Activated CD4-positive, alpha-beta T cell treated with anti-CD3 and anti-CD28 coated beads, Interleukin-2, Interleukin-6, amounts not matched to agents 100 ng/mL and 50 ng/mL, durations not matched to agents 16 hours and 8 hours (primary cell): ENCODE measurements at places on chromosomes 5 and 9.

GRCh38 chr5:150789943-150790611 is 11.5 kb downstream of the SMIM3 start:
- DNase-seq, result peak; percentile 85

DNA sequence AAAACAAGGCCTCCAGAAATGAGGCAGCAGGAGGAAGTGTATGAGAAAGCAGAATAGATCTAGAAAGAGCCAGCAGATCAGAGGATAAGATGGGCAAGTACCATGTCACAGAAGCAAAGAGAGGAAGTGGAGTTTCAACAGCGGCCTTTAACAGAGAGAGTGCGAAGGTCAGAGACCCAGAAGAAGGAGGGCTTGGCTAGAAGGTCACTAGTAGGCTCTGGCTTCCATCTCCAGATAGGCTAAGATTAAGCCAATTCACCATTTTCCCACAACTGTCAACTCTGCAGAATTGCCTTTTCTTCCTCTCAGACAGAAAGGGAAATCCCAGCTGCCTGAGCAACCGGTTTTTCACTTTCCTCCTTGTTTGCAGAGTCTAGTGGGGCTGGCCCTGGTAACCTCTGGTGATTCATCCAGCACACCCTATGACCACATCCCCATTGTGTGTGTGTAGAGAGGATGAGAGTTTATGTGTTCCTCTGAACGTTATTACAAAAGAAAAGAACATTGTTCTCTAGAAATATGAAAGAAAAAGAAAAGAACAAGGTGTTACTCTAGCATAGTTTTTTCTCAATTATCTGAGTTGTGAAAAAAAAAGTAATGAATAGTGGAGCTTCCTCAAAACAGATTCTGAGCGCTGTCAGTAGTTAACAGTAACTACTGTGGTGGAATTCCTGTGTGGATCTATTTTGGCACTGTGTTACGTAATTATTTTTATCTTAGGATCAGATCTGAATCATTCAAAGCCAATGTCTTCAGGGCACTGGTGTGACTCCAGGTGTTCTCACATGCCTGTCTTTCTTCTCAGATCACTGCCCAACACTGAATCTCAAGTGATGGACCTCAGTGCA is 220.4 kb downstream of the ARRDC3 start:
- peak; percentile 89 for DNase-seq

- DNase-seq, result no peak
These were observed 1.0 kb downstream of the FAM53C start for GRCh38 chr5:138339091-138339456.

DNA sequence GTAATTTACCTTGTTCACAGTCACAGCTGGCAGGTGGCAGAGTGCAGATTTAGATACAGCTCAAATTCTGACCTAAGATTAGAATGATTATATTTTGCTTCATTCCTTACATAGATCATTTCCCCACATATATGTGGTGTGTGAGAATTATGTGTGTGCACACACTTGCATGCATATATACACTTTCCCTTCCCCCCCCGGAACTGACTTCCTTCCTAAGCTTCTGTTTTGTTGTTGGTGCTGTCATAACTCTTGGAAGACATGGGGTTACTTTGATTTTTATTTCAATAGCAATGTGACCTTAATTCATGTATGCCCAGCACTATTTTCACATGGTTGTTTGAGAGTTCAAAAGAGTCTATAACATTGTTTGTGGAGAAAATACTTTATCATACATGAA is 112.8 kb downstream of the CMYA5 start:
- DNase-seq, result no peak

GRCh38 chr5:87020099-87020934 is 247.4 kb upstream of the RASA1 start:
- peak; percentile 63 for DNase-seq

DNA sequence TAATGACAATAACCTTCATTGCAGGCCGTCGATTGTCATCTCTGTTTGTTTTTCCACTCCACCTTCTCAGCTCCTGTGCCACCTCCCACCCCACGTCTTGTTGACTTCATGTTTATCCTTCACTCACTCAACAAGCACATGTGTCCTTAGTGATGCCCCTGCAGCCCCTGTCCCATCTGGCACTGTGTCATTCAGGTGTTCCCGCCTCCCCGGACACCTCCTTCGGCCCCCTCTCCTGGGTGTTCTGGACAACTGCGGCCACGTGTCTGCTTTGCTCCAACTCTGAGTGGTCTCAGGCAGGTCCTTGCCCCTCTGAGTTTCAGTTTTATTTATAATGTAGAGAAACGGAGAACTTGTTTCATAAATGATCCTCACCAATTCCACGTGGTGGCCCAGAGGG is 91.0 kb upstream of the COL5A1 start:
- DNase-seq, result no peak

- DNase-seq, result no peak
These were observed 164.3 kb downstream of the MTRR start for GRCh38 chr5:8033261-8033660.

- DNase-seq, result peak; percentile 85
These were observed 15.9 kb upstream of the TNFAIP8 start for GRCh38 chr5:119339965-119340364.

GRCh38 chr5:136620016-136620419 is 254.7 kb upstream of the TRPC7 start:
- peak; percentile 0 for DNase-seq

DNA sequence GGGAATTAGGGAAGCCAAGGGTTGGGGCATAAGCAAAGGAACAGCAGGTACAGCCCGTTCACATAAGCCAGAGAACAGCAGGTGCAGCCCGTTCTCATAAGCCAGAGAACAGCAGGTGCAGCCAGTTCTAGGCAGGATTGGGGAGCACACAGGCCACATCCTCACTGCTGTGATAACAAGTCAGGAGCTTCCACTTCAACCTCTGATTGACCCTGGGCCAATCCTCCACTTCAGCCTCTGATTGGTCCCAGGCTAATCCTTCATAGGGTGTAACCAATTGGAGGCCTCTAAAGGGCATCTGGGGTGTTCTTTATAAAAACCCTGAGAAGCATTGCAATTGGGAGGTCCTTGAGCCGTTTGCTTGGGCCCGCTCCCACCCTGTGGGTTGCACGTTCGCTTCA is 27.5 kb downstream of the CEL start:
- DNase-seq, result no peak

DNA sequence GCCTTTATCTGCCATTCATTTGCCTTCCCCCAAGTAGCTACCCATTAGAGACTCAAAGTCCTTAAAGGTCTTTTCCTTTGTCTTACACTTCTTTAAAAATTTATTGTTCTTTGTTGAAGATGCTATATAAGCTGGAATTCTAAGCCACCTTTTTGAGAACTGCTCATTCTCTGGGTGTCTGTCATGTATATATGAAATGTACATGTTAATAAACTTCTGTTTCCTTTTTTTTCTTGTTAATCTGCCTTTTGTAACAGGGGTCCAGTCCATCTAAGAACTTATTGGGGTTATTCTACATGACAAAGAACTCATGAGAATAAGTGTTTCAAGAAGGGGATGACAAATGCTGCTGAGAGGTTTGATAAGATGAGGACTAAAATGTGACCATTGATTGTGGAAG is 41.5 kb downstream of the PCDHAC2 start:
- no peak for DNase-seq

DNA sequence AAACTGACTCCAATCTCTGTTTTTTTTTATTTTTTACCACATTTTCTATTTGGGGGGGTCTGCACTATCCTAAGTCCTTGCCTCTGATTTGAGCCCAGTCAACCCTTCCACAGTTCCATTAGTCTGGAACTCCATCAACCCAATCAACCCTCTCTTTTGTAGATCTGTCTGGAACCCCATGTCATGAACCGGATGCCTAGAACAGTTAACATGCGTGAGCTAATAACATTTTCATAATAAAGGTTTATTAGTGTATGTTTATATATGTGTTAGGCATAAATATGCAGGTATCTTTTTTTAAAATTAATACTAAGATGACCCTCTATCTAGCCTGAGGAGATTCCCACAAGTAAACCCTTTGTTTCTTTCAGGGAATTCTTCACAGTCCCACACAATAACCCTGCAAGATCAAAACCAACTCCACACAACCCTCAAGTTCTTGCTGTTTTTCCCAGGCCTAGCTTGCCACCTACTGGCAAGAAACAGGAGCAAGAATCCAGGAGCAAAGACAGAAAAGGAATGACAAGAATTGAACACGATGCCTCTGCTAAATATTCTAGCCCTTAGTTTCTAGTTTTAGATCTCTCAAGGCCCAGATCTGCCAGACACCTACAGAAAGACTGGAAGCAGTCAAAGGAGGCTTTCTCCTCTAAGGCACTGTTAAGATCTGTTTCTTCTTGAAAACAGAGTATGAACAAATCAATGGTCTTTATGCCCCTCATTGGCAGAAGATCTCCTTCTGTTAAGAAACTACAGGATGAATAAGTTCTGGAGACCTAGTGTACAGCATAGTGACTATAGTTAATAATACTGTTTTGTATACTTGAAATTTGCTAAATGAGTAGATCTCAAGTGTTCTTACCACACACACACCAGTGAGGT is 100.4 kb downstream of the TRIM36 start:
- DNase-seq, result peak; percentile 33

DNA sequence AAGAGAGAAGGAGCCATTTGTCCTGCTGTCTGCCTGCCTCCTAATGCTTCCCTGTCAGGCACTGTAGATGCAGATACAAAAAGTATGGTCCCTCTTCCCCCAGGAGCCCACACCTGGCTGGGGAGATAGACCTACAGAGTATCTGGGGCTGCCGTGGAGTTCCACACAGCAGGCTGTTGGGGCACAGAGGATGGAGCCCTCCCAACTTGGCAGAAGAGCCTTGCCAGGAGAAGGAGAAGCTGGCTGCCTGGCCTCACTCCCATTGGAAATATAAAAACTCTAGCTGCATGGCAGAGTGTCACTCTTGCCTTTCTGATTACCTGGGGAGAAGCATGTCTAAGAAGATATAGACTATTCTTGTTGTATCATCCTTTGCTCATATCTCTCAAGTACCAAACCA is 160.4 kb downstream of the FSTL4 start:
- DNase-seq, result no peak

GRCh38 chr9:38288502-38288901 is 104.0 kb upstream of the ALDH1B1 start:
- DNase-seq, result no peak

GRCh38 chr5:159497221-159497620 is 166.9 kb upstream of the IL12B start:
- DNase-seq, result no peak

GRCh38 chr5:119341452-119342349 is 14.1 kb upstream of the TNFAIP8 start:
- DNase-seq, result peak; percentile 82

DNA sequence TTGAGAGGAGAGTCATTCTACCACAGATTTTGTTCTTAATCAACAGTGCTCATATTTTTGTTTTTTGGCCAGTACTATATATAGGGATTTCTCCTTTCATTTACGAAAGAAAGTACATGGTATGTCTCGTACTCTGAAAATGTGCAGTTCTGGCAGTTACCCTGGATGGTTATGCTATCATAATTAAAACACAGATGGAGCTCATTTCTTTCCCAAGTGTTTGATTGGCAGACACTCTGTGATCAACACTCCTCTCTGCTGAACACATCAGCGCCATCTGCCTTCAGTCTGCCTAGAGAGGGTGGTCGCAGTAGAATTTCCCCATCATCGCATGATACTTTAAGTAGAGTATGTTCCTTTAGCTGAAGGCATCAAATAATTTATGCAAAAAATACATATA is 64.5 kb downstream of the PAM start:
- DNase-seq, result no peak

DNA sequence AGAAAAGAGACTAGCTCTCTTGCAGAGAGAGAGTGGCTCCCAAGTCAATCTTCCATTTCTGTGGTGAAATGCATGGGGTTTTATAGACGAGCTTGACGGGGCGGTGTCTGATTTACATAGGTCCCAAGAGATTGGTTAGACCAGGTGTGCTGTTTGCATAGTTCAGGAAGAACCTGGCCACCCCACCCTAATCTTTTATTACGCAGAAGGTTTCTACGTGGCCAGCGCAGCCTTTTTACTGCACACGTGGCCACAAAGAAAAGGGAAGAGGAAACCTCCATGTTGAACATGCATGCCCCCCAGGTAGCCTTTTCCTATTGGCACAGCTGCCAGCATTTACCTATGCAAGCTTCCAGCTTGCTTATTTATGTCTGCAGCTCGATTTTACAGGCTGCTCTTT is 92.1 kb downstream of the CAVIN4 start:
- DNase-seq, result no peak
